NCI-H1436 treated with DMSO at 0.1 percent for 48 hours (cell line): ENCODE measurements at places on chromosomes 12 and 14.

GRCh38 chr12:64603183-64603841, 7.0 kb upstream of the RASSF3 start:
- no peak for DNase-seq

GRCh38 chr14:105151084-105151837, 17.3 kb downstream of the JAG2 start:
- no peak for DNase-seq

DNA sequence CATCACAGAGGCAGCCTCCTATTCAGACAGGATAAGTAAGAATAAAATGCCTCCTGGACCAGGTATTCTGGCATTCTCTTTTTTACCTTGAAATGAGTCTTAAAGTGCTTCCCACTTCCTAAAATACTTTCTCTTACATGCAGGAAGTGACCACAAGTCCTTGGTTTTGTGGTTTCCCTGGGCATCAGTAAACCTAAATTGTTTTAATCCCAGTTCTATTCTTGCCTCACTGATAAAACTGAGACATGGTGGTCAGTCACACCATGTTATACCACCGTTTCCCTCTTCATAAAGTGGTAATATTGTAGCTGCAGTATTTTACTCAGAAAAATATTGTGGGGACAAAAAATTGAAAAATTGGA, 1.2 kb upstream of the SALL2 start:
- DNase-seq = no peak

DNA sequence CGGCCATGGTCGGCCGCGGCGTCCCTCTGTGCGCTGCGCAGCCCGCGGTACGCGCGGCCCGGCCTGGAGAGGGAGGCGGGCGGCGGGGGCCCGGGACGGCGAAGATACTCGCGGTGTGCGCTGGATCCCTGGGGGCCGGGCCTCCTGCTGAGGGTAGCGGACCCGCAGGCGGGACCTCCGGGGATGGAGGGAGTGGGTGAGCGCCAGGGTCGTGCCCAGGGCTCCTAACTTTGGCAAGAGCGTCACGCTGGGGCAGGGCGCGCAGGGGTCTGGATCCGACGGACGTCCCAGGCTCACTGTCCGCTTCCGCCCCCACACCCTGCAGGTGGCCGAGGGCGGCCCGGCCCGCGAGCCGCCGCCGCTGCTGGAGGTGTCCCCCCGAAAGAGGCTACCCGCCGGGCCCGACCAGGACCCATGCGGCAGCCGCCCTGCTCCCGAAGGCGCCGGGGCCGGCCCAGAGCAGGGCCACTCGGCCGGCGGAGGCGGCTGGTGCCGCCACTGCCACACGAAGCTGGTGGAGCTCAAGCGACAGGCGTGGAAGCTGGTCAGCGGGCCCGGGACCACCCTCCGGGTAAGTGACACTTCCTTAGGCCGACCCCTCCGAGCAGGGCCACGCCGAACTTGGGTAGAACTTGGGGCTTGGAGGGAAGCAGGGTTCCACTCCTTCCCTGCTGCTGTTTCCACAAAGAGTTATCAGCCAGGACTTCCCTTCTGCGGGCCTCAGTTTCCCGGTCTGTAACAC, 502 bp downstream of the KIF26A start:
- no peak for DNase-seq

DNA sequence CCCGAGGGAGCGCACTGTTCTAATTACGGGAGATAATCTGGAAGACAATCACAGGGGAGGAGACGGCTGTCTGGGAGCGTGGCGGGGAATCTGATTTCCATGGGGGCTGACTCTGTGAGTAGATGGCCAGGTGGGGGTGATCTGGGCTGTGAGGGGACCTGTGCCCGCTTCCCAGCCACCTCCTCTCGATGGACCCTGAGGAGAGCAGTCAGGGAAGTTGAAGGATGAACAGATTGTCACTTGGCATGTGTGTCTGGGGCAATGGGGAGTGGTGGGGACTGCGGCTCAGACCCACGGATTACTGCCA, 22.6 kb downstream of the GALNT9 start:
- DNase-seq = no peak

- no peak for DNase-seq
These were observed 5.1 kb downstream of the JPH4 start for GRCh38 chr14:23573384-23574015.

GRCh38 chr12:54228471-54228870, 39.7 kb upstream of the SMUG1 start:
- no peak for DNase-seq

- DNase-seq = peak; percentile 52
These were observed 15.6 kb downstream of the LGR5 start for GRCh38 chr12:71455028-71455737.

DNA sequence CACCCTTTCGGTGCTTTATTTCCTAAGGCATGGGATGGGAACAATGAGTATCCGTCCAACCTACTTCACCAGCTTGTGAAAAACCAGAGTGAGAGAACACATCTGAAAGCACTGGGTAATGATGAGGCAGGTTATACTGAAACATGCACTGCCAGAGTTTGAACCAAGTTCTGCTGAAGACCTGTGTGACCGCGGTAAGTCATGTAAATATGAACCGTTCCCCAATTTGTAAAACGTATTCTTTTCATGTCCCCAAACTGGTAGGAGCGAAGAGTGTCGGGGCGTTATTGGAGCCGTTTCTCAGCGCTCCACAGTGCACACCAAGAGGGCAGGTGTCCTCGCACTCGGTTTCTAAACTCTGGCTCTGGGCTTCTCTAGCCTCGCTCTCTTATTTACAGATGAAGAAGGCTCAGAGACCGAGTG, 788 bp upstream of the NGDN start:
- DNase-seq = no peak

DNA sequence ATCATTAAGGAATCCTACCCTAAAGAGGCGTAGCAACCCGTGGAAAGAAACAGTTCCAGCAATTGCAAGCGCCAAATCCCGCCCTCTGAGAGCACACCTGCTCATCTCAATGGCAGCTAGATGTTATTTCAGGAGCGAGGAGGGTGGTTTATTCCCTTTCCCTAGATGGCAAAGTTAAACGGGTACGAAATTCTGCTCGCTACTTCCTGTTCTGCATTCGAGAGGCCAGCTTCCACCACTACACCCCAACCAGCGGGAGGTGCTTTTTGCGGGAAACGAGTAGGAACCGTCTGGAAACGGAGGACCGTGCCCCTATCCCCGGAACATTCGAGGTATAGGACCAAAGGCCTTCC, 536 bp downstream of the VPS29 start:
- DNase-seq = no peak

DNA sequence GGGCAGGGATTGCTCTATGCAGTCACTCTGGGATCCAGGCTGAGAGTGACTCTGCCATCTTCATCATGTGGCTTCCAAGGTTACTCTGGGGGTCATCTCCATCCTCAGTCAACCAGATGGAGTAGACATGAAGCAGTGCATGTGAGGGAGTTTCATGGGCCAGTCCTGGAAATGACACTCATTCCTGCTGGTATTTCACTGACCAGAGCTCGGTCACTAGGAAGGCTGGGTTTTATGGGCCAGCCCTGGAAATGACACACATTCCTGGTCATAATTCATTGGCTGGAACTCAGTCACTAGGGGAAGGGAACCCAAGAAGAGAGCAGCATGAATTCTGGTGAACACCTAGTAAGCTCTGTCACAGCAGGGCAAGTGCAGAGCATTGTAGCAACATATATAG, 144.7 kb downstream of the SMOC1 start:
- DNase-seq = no peak

GRCh38 chr12:118073768-118074167, 12.8 kb upstream of the WSB2 start:
- no peak for DNase-seq

- DNase-seq = no peak
These were observed 2.1 kb upstream of the SLC2A13 start for GRCh38 chr12:40107803-40108620.

- DNase-seq = no peak
These were observed 398.2 kb downstream of the DPF3 start for GRCh38 chr14:72495668-72496067.

- no peak for DNase-seq
These were observed 148.8 kb downstream of the ZFP36L1 start for GRCh38 chr14:68644101-68644500.

DNA sequence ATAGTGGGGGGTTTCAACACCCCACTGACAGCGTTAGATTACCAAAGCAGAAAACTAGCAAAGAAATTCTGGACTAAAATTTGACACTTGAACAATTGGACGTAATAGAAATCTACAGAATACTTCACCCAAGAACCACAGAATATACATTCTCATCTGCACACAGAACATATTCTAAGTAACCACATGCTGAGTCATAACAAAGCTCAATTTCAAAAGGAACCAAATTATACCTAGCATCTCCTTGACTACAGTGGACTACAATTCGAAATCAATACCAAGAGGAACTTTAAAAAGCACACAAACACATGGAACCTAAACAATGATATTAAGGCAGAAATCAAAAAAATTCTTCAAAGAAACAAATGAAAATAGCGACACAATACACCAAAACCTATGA, 871.6 kb upstream of the MDGA2 start:
- DNase-seq = no peak

- DNase-seq = no peak
These were observed 37.0 kb downstream of the ZFHX2 start for GRCh38 chr14:23514644-23514957.

DNA sequence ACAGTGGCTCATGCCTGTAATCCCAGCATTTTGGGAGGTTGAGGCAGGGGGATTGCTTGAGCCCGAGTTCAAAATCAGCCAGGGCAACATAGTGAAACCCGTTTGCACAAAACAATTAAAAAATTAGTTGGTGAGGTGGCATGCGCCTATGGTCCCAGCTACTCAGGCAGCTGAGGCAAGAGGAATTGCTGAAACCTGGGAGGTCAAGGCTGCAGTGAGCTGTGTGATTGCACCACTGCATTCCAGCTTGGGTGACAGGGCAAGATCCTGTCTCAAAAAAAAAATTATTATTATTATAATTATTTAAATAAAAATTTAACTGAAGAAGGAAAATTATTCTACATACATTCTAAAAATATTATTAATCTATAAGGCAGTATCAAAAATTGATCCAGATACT, 164.1 kb downstream of the ITPR2 start:
- DNase-seq = no peak

- no peak for DNase-seq
These were observed 2.8 kb downstream of the DHH start for GRCh38 chr12:49091836-49092085.

- no peak for DNase-seq
These were observed 140.5 kb downstream of the PRKCH start for GRCh38 chr14:61461808-61462275.

DNA sequence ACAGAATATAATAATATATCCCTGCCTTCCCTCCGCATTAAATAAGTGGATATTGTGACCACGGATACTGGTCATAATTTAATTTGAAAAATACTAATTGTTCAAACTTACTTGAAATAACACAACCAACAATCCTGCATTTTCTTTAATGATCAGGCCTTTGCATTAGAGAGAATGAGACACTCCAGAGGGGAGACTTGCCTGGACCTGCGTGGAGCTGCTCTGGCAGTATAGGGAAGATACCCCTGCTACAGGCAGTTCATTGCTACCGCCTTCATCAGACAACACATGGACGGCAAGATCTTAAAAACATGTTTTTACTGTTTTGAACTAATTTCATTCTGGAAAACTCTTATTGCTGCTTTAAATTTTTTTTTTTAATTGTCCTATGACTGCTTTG, 211.0 kb upstream of the FAR2 start:
- no peak for DNase-seq

GRCh38 chr14:63852817-63853731, at the start of gene SYNE2:
Gene SYNE2 (plus strand): TSS chr14:63853004. CDS start chr14:63909149, 56,145 bp downstream.
- DNase-seq = no peak

DNA sequence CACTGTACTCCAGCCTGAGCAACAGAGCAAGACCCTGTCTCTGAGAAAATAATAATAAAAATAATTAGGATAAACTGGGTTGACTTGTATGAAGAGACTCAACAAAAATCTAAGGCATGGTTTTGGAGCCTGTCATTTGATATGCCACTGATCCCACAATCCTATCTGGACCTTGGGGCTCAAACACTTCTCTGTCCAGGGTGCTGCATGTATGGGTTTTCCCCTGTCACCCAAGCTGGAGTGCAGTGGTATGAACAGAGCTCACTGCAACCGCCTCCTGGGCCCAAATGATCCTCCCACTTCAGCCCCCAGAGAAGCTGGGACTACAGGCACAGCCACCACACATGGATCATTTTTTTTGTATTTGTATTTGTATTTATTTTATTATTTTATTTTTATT, 5.3 kb upstream of the VSIG10 start:
- DNase-seq = no peak

GRCh38 chr14:92939699-92940098, 16.7 kb downstream of the CHGA start:
- DNase-seq = no peak

GRCh38 chr12:30923057-30923456, 3.5 kb upstream of the TSPAN11 start:
- no peak for DNase-seq

- DNase-seq = no peak
These were observed 12.5 kb downstream of the NRXN3 start for GRCh38 chr14:78182722-78183121.

- no peak for DNase-seq
These were observed 118.3 kb downstream of the MED13L start for GRCh38 chr12:116159175-116159574.

GRCh38 chr14:24181371-24182077, 7.1 kb downstream of the IPO4 start:
- no peak for DNase-seq

DNA sequence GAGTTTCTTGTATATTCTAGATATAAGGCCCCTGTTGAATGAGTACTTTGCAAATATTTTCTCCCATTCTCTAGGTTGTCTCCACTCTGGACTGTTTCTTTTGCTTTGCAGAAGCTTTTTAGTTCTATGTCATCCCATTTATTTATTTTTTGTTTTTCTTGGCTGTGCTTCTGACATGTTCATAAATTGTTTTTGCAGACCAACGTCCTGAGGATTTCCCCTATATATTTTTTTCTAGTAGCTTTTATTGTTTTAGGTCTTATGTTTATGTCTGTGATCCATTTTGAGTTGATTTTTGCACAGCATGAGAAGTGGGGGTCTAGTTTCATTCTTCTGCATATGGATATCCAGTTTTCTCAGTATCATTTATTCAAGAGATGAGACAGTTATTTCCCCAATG, 70.4 kb upstream of the BTG1 start:
- no peak for DNase-seq
